ENCODE measurements at places on chromosomes 3 and 15.

DNA sequence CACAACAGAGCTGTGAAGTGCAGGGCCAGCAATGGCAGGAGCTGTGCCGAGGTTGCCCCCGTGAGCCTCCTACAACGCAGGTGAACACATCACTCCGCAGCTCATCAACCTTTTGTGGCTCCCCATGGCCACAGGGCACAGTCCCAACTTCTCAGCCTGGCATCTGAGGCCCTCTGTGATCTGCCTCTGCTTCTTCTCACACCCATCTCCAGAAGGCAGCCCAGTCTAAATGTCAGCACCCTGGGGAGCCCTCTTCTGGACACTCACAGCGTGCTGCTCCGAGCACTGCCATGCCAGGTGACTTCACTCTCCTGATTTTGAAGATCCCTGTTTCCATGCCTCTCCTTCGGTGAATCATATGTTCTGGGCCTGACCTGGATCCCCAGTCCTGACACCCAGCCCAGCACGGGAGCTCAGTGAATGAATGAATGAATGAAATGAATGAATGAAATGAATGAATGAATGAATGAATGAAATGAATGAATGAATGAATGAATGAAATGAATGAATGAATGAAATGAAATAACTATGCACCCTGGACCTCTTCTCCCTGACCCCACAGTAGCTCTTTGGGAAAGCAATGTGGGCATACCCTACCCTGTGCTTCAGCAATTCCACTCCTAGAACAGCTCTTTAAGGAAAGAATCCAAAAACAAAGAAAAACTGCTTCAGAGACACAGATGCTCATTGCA lies 17.9 kb upstream of the SKIC8 start:
- no peak for DNase-seq

DNA sequence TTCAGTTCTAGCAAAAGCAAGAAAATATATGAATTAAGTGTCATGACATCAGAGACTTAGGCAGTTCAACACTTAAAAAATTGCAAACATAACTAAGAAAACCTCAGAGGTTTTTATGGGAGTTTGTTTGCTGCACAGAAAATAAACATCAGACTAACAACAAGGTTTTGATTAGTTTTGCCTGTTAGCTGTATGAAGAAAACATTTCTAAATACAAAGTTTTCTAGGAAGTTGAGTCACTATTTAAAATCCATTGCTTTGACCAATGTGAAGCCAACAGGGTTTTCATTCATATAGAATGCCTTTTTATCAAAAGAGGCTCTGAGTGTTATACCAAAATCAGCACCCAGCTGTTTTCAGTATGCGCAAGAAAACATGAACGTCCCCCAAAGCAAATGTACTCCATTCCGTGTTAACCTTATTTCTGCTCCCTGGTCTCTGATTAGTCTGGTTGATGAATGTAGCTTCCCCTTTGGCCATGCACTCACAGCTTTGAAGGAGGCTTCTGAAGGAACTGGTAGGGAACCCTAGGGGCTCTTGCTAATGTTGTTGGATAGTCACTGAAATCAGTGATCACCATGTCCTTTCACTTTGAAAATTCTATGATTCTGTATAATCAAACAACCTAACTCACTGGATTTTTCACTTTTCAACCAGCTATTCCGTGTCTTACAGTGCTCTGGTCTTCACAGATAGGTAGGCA lies 89.6 kb upstream of the TSEN2 start:
- DNase-seq, result no peak

- DNase-seq, result no peak
These were observed 44.8 kb upstream of the RPS17 start for GRCh38 chr15:82585072-82585471.

DNA sequence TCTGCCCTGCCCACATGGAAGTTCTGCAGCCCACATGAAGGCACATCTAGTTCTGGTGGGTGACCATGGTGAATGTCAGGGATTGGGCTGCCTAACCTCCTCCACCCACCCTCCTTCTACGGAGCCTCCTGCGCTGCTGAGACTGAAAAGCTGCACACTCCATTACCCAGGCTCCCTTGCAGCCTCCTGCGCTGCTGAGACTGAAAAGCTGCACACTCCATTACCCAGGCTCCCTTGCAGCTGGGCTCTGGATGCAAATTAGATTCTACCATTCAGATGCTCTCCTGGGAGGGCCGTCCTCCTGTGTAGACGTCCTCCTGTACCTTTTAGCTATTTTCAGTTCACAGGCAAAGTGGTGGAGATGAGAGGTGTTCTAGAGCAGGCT lies 32.1 kb downstream of the POMGNT2 start:
- DNase-seq, result no peak

- no peak for DNase-seq
These were observed 63.7 kb upstream of the TPRG1 start for GRCh38 chr3:189108067-189108466.

- no peak for DNase-seq
These were observed 65.5 kb downstream of the MEF2A start for GRCh38 chr15:99631255-99631654.

DNA sequence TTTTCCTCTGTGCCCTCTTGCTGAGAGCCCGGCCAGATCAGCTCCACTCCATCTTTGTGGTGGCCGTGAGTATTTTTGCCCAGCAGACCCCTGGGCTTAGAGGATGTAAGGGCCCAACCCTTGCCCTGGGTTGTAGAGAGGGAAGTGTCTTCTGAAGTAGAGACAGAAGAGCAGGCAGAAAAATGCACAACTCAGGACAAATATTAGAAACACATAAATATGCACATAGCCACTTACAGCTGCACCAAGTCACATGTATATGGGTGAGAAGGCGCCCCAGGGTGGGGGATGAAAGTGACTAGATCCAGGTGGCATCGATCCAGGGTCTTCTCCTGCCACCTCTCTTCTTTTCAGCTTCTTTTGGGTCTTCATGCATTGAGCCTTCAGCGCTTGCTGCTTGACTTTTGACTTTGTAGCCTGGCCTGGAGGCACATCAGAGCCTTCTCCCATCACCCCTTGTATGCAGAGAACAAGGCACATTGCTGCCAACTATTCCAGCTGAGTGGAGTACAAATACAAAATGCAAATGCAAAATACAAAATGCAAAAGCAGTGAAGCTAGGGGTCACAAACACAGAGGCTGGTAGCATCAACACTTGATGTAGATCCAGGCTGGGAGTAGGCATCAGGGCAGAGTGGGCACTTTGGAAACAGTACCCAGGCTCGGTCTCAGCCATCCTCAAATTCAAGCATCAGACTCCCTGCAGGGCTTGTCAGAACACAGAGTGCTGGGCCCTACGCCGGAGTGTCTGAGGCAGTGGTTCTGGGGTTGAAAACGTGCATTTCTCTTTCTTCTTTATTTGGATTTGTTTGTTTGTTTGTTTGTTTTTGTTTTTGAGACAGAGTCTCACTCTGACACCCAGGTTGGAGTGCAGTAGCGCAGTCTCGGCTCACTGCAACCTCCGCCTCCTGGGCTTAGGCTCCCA lies 133.0 kb downstream of the ASB7 start:
- DNase-seq, result no peak

DNA sequence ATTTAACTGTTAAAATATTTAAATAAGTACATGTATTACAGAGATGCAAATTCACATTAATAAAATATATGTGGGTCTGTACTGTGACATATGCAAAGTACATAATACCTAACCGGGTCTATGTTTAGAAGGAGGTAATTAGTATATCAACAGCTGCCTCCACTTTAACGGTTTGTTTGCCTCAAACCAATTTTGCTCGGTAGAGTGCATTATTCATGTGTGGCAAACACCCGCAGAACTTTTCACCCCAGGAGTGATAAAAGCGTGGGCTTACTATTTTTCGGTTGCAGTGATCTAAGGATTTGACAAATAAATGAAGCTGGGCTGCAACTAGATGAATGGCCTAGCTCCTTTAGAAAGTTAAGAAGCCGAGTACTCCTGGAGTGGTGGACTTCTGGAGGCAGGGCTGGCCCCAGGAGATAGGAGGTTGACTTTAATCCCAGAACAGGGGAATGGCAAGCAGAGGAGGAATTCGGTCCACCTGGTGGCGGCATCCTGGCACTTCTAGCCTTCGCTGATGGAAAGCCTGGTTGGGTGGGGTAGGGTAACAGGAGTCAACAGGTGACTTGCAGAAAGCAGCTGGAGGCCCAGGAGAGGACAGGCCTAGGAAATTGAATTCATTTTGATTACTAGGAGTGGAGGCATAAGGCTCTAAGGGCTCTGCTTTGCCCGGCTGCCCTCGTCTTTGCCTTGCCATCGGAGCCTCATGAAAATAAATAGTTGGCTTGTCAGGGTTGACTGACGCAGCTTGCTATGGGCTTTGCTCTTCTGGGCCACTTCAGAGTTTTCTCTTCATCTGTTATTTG lies 2.4 kb downstream of the SLCO3A1 start:
- no peak for DNase-seq

- DNase-seq, result no peak
These were observed 1.9 kb downstream of the SLC28A1 start for GRCh38 chr15:84886211-84886983.

- no peak for DNase-seq
These were observed 53.1 kb upstream of the FAM3D start for GRCh38 chr3:58719684-58720083.

GRCh38 chr3:9793161-9793781 lies 389 bp downstream of the ARPC4 start:
- peak; percentile 49 for DNase-seq

DNA sequence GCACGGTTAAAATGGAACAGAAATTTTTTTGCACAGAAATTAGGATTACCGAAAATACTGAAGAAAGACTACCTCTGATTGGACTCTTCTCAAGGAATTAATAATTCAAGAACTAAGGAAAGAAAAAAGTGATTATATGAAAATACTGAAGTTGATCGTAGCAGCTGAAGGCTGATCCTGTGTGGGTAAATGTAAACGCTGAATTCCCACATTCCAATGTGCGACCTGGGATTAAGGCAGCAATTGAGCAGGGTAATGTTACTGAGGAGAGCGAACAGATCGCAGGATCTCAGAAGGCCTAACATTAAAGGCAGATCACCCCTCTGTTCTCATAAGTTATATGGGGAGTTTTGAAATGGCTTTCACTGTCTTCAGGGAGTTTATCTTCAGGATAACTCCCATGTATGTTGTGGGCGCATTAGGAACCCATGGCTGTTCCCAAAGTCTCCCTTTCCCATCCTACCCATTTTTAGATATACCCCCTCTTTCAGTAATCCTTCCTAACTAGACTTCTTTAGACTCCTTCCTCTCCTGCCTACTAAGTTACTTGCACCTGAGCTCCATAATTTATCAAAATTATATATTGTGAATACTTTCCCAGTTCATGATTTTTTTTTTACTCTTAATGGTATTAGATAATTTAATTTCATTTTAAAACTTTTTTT lies 1.0 kb upstream of the UBL7 start:
- no peak for DNase-seq

- no peak for DNase-seq
These were observed 81.2 kb upstream of the THBS1 start for GRCh38 chr15:39499681-39500080.

DNA sequence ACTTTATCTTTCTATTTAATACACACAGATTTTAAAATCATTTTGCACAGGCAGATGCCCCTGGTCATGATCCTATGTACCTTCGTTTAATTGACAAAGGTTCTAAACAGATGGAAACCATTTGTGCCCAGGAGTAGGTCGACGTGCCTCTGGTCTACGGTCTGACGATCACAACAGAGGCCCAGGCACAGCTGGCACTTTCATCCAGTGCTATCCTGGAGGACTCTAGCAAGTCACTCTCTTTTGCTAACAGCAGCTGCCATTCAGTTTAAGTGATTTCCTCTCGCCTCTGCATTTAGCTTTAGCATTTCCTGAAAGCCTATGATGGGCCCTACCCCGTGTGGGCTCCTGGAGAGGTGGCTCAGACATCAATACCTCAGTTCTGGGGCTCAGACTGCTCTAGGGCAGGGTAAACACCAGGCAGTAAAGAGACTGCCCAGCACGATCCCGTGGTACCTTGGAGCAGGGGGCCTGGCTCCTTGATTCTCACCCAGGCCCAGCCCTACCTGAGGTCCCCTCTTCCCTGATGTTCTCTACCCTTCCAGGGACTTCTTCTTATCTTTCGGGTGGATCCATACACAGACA lies 83.2 kb upstream of the SNRPA1 start:
- no peak for DNase-seq

DNA sequence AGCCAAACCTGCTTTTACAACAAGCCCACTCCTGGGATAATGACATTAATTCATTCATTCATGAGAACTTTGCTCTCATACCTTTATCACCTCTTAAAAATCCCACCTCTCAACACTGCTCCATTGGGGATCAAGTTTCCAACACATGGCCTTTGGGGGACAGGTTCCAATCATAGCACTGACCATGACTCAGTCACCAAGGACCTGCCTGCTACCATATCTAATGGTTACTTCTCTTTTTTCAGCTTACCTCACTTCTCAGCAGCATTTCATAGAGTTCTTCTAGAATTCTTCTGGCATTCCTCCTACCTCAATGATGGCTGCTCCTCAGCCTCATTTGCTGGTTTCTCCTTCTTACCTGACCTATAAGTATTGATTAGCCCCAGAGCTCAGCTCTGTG lies 36.9 kb upstream of the RYK start:
- no peak for DNase-seq

DNA sequence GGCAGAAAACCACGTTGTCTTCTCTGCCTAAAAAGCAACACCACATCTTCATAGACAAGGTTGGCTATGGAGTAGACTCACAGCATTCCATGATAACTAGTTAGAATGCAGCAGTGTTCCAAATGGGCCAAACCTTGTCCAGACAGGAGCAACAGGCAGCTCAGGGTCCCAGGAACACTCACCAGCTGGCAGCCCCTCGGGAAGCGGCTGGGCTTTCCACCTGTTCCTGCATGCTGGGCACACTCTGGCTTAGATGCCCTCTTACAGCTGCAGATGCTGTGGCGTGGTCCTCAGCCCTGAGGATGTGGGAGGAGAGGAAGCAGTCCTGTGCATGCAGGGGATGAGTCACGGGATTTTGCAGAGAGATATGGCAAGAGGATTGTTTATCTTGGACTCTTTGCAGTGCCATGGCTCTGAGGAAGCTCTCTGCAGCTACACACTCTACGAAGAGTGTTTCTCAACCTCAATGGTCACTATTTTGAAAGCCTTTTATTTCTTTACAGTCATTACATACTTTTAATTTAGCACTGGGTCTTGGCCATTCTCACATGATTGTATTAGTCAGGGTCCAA lies 11.3 kb downstream of the NRROS start:
- no peak for DNase-seq

GRCh38 chr3:55373423-55373822 lies 113.7 kb downstream of the WNT5A start:
- DNase-seq, result no peak

- DNase-seq, result no peak
These were observed 31.2 kb upstream of the TNIK start for GRCh38 chr3:171491361-171491760.

DNA sequence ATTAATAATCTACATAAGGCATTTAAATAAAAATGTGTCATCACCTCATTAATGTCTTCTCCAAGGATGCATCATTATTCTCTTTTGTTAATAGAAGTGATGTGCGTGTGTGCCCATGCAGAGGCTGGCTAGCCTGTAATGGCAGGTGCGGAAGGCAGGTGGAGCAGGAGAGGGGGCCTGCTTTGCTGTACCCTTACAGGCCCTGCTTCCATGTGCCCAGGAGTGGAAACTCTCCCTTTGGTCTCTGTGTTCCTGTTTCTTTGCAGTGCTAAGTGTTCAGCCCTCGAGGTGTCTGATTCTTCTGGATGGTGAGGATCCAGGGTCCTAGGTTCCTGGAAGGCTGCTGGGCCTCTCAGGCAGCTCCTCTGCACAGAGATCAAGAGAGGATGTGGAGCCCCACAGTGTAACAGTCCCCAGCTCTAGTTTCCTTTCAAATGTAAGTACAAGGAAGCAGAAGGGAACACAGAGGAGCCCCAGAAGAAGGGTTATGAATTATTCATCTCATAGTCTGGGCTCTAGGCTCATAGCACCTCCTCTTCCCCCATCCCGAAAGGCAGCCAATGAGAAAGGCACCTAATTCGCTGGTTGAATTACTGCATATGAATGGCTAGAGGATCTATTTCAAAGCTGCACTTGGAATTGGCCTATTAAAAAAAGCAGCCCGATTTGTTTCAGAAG lies 39.2 kb upstream of the AGBL1 start:
- no peak for DNase-seq

Measured in activated CD8-positive, alpha-beta T cell treated with anti-CD3 and anti-CD28 coated beads, Interleukin-2, amount 10 ng/mL, durations not matched to agents 7 days and 5 days (primary cell).